ENCODE measurements at places on chromosomes 12 and 14.

DNA sequence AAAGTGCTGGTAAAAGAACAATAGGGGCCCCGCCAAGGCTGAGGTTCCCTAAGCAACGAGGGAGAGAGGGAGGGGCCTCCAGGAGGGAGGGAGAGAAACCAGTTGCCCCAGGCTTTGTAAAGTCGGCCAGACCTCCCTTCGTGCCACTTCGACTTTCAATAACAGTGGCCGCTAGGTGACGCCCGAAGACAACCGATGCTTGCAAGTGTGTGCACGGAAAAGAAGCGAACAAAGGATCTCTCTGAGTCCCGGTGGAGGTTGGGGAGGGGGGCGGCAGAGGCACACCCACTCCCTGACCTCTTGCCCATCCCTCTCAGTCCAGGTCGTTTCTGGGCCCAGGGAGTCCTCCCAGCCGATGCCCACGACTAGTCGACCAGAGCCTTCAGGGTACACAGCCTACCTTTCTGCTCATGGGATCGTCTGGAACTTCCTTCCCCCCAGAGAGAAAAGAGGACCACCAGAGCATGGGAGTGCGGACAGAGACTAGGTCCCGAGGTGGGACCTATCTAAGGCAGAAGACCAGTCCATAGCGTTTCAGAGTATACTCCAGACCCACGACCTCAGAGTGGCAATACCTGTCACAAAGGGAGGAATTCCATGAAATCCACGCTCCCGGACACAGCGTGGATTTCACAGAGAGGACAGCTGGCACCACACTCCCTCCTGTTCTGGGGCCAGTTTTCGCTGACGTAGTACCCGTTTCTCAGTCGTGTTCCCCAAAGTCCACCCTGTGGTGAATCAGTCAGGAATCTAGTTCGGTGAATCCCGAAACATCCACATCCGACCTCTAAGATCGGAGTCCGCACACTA, 262.7 kb upstream of the ALG10B start:
- DNase-seq = peak; percentile 60

DNA sequence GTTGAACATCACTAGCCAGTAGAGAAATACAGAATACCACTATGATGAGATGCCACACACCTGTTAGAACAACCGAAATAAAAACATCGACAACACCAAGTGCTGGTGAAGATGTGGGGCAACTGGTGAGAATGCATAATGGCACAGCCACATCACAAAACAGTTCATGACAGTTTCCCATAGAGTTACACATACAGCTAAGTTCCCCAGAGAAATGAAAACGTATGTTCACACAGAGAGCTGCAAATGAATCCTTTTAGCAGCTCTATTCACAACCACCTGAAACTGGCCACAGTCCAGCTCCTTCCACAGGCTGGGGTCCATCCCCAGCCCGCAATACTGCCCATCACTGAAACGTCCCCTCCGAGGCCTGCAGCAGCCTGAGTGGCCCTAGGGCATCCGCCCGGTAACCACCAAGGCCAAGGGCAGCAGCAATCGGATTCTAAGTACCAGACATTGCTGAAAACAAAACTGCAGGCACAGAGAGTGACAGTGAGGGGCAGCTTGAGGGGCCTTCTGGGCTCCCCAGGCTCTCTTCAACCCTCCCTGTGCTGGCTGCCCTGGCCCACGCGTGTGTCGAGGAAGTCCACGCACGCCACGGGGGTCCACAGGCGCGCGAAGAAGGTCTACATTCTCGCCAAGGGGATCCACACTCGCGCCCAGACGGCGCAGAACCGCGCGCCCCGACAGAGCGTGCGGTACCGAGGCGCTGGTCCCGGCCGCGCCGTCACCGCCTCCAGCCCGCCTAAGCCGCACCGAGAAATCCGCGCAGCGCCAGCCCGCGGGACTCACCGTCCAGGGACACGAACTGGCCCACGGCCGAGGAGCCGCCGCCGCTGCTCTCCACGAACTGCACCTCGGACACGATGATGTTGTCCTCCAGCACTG, 903 bp downstream of the BRF1 start:
- DNase-seq = no peak

GRCh38 chr14:69685218-69685616, 73.8 kb downstream of the SUSD6 start:
- DNase-seq = peak; percentile 15

GRCh38 chr12:93827669-93828068, 150.5 kb downstream of the CRADD start:
- no peak for DNase-seq

DNA sequence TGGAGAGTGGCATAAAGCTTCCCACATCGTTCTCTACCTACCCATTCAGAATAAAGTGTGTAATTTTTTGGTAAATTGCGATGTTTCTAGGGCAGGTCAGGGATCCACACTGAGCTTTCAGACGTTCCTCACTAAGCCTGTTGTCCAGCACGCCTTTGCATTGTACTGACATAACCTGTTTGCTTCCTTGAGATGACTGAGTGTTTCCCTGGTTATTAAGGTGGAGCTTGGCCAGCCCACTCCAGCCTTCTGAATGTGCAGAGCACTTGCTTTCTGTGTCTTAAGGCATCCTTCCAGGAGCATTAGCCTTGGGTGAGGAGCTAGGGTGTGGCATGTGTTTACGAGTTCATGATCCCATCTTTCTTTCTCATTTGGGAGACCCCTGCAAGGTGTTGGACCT, 96.4 kb downstream of the TMEM260 start:
- DNase-seq = no peak

DNA sequence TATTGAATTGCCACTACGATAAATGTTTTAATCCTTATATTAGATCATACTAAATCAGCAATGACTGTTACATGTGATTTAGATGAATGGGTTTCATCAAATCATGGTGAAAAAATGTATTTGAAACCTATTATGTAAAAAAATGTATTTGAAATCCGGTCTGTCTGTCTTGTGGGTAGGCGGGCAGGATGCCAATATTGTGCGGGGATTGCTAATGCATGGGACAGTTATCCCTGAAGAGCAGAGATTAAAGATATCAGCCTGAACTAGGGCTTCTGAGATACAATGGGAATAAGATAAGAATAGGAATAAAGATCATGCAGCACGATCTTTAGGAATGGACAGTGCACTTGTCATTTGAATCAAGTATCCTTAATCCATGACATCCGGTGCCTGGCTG, 134.0 kb downstream of the PRKCH start:
- no peak for DNase-seq

DNA sequence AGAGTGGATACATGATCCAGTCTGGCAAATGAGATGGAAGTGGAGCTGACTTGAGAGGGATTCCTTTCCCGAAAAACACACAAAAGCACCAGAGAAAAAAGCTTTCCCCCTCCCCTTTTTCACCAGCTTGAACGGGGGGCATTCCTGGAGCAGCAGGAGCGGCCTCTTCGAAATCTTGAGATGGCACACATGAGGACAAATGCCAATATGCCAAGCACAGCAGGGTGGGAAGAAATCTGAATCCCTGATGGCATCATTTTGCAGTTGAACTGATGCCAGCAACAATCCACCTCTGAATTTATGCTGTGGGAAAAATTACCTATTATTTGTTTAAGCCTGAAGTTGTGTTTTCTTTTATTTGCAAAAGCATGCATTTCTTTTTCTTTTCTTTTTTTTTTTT, 29.7 kb upstream of the BICD1 start:
- DNase-seq = no peak
